ENCODE measurements at places on chromosomes 5 and 9. TPM values are rescaled to one million over a fixed set of nuclear protein-coding genes. Genes with fewer than 3 reads are reported as not detected.

The PCDHGA10 gene
- 14.6 TPM for total RNA-seq

The TTC23L gene
- total RNA-seq = 2.8 TPM

DNA sequence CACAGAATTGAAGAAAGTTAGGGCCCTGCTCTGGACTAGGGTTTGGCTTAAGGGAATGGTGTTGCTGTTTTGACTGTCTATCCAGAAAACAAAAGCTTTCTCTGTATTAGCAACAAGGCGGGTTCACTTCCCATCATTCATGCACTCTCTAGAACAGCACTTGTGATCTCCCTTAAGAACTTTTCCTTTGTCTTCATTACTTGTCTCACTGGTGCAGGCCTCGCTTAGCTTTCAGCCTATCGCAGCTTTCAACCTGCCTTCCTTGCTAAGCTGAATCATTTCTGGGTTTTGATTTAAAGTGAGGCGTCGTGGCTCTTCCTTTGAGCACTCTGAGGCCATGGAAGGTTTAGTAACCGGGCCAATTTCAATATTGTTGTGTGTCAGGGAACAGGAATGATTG lies 35.2 kb upstream of the LPCAT1 start:
- no peak overlapping the region for H3K27ac ChIP-seq
- H3K4me1 ChIP-seq = peaks cover 3% of the 10 kb centered on the region
- H3K36me3 ChIP-seq = no peaks in the 10 kb centered on the region
- no peak overlapping the region for H3K4me3 ChIP-seq

GRCh38 chr5:150006318-150006717 lies 5.8 kb downstream of the HMGXB3 start:
- H3K36me3 ChIP-seq = peaks cover 7% of the 10 kb centered on the region
- no peaks in the 10 kb centered on the region for H3K27me3 ChIP-seq
- H3K27ac ChIP-seq = no peak overlapping the region
- H3K4me1 ChIP-seq = peaks cover 8% of the 10 kb centered on the region
- DNase-seq = no peak

DNA sequence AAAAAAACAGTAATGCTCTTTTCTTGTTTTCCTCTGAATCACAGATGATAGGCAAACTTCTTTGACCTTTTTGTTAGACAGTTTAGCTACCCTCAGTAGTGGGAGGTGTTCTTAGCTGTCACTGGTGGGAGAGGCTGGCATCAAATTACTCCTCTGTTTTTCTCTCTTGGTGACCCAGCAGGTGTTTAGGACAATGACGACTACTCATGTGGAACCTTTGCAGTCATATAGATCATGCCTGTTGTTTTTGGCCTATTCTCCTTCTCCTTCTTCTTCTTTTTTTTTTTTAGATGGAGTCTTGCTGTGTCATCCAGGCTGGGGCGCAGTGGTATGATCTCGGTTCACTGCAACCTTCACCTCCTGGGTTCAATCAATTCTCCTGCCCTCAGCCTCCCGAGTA lies 15.4 kb upstream of the NPR2 start:
- no peak overlapping the region for H3K4me3 ChIP-seq
- peak overlapping the region; percentile 62 for H3K27ac ChIP-seq
- peaks cover 3% of the 10 kb centered on the region for H3K36me3 ChIP-seq
- no peak for DNase-seq

GRCh38 chr5:79793722-79794121 lies 104.1 kb downstream of the CMYA5 start:
- peaks cover 2% of the 10 kb centered on the region for H3K36me3 ChIP-seq
- DNase-seq = no peak
- H3K27me3 ChIP-seq = no peaks in the 10 kb centered on the region
- H3K4me3 ChIP-seq = no peak overlapping the region
- no peaks in the 10 kb centered on the region for H3K4me1 ChIP-seq

DNA sequence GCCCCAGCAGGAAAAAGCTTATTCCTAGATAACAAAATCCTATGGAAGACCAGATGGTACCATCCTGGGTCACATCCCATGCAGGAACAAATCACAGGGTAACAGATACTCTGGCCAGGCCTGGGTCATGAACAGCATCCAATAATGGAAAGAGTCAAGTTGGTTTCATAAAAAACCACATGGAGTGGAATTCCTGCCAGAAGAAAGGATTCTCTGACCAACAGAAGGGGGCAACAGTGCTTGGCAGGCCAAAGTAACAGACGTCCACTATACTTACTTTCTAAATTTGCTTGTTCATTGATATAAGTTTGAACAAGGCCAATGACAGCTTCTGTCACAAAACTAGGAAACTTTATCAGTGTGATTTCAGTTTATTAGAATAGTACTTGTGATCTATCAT lies 273.5 kb downstream of the ARRDC3 start:
- no peak overlapping the region for H3K27ac ChIP-seq
- no peak overlapping the region for H3K4me3 ChIP-seq
- peaks cover 16% of the 10 kb centered on the region for H3K36me3 ChIP-seq
- no peak for DNase-seq
- no peaks in the 10 kb centered on the region for H3K27me3 ChIP-seq
